ENCODE measurements at places on chromosomes 1 and 21. TPM values are rescaled to one million over a fixed set of nuclear protein-coding genes. Genes with fewer than 3 reads are reported as not detected.
A peak's percentile ranks its signal among the peaks of the same experiment; 100 is the strongest.

- DNase-seq, result no peak
These were observed 67.8 kb downstream of the MAN1C1 start for GRCh38 chr1:25684216-25684965.

- no peak for DNase-seq
These were observed 35.5 kb upstream of the IGSF21 start for GRCh38 chr1:18072066-18072465.

DNA sequence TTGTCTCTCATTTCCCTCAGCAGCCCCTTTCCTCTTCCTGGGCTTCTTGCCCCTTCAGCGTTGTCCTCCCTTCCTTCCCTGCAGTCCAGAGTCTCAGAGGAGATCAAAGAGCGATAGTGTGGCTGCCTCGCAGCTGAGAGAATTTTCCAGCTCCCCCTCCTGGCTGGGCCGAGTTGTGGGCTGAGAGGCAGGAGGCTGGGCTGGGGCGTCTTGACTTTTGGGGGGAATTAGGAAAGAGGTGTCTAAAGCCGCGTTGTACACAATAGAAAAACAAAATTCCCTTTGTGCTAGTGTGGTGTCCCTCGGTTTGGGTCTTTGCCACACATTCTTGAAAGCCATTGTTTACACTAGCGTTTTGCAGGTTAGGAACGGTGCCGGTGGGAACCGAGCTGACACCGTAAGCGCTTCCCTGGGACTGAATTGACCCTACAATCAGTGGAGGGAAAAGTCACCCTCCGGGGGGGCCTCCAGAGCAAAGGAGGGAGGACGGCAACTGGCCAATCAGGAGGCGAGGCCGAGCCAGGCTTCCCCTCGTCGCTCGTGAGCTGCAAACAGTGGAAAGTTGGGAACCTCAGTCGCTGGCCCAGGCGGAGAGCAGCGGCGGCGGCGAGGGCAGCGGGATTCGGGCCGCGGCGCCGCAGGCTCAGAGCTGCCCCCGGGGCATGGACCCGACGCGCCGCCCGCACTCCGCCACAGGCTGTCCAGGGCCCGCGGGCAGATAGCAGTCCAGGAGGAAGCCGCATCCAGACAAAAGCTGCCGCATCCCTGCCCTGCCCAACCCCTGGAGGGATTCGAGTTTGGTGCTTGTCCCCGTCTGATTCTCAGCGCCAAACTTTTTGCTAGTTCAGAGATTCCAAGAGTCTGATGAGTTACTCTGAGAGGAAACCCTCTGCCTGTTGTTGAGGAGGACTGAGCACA, at the start of gene HMCN1:
Gene HMCN1, plus strand, starts transcription at position 574 of the 918 bp plus-strand sequence. CDS start 389 bp downstream, outside the sequence.
- DNase-seq, result peak; percentile 21

GRCh38 chr1:92934395-92935378, 26.6 kb downstream of the DIPK1A start:
- no peak for DNase-seq

GRCh38 chr1:169692756-169693460, 18.5 kb downstream of the SELL start:
- DNase-seq, result peak; percentile 68

- DNase-seq, result no peak
These were observed 45.7 kb downstream of the TDRD5 start for GRCh38 chr1:179637211-179637860.

DNA sequence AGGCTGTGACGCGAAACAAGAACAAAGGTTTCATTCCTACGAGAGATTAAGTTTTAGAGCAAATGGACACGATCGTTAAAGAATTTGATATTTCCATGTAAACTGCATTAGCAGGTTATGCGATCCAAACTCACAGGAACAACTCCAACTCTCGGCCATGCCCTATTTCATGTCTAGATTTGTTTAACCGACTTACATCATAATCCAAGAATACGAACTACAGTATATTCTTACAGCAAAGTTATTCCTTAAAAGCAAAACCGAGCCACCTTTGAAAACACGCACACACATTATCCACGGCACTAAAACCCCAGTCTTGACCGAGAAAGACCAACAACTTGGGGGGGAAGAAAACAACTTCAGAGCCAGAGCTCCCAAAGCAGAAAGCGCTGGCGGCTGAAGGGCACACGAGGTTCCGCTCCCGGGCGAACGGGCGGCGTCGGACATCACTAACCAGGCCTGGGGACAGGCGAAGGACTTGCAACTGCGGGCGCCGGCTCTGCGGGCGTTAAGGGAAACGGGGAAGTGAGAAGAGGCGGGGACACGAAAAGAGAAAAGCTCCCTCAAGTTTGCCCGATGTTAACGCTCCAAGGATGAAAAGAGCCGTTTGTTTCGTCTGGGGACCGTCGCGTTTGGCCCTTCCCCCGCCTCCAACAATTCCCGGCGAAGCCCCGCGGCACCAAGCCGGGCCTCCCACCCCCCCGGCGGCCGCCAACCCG, 690 bp downstream of the B3GALNT2 start:
- peak; percentile 52 for DNase-seq

- no peak for DNase-seq
These were observed 796.4 kb downstream of the ADGRL2 start for GRCh38 chr1:82597141-82597540.

DNA sequence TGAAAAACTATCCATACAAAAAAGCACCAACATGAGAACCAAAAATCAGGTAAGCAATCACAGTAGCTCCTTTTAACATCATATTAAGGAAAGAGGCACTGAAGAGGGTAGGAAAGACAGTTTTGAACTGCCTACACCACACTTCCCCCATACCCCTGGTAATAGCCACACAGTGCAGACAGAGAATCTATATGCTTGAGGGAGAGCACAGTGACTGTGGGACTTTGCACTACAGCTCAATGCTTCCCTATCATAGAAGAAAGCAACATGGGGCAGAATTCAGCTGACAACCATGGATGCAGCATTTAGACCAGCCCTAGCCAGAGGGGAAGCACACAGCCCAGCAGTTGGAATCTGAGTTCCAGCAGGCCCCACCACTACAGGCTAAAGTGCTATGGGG, 7.9 kb upstream of the TEX50 start:
- no peak for DNase-seq

- no peak for DNase-seq
These were observed 63.2 kb downstream of the SSBP3 start for GRCh38 chr1:54342742-54343687.

DNA sequence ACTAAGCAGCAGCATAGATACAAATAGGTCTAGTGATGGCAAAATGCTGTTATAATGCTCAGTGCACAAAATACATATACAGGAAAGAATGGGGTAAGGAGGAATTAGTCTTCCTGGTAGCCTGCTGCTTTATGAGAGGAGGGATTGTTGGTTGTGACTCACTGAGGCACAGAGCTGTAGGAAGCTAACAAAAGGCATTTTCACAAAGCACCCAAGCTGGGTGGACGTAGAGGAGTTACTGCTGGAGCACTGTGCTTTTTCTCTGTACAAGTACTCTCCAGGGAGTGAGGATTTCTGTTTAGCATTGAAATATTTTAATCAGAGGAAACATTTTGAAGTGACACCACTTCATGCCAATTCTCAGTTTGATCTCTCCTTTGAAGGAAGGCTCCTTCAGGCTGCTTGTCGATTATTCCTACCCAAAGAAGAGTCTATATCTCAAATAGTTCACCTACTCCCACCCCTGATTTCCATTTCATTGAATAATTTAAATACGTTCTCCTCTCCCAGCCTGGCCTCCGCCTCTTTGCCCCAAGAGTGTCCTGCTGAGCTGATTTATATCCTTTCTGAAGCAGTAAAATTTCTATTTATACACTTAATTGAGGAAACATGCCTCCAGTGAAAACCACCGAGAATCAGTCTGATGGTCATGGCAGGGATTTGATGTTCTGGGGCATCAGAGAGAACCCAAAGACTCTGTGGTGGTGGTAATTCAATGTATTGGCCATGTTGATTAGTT, 271.9 kb downstream of the HHAT start:
- DNase-seq, result no peak

DNA sequence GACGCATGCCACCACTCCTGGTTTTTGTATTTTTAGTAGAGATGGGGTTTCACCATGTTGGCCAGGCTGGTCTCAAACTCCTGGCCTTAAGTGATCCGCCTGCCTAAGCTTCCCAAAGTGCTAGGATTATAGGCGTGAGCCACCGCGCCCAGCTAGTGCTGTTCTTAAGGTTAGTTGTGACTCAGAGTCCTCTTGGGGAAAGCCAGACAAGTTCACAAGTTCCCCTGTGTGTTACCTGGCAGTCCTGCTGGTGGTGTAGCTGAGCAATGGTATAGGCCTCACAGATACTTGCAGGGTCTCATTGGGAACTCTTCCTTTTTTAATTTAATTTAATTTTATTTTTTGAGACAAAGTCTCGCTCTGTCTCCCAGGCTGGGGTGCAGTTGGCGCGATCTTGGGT, 10.6 kb downstream of the CFAP126 start:
- DNase-seq, result no peak

GRCh38 chr21:17053321-17053720, 459.5 kb upstream of the CXADR start:
- no peak for DNase-seq

GRCh38 chr21:42317341-42317741, 2.1 kb upstream of the TFF3 start:
- no peak for DNase-seq

DNA sequence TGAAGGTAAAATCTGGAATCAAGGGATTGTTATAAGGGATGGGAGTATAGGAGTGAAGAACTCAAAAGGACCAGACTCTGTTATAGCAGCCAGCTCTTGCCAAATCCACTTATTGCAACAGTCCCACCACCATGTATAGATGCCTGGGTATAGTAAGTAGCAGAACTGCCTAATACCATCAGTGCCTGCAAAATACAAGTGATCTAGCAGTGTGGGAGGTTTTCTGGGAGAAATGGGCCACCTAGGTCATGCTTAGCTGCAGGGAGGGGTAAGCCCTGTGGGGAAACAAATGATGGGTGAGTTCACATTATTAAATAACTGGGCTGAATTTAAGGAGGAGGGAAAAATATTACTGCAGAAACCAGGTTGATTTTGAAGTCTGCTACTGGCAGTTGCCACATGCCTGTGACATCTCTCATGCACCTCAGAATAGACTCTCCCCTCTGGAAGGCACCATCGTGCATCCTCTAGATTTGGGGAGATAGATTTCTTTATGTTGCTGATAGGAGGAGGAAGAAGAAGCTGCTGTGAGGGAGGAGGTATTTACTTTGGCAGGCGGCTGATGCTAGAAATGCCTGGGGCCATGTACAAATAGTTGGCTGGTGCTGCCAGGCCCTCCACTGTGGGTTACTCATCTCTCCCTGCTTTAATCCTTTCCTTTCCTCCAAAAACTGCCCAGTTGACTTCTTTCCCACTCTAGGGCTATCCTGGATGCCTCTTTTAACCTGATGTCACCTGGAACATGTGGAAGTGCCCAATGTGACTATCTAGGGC, 27.5 kb downstream of the HLX start:
- DNase-seq, result no peak

DNA sequence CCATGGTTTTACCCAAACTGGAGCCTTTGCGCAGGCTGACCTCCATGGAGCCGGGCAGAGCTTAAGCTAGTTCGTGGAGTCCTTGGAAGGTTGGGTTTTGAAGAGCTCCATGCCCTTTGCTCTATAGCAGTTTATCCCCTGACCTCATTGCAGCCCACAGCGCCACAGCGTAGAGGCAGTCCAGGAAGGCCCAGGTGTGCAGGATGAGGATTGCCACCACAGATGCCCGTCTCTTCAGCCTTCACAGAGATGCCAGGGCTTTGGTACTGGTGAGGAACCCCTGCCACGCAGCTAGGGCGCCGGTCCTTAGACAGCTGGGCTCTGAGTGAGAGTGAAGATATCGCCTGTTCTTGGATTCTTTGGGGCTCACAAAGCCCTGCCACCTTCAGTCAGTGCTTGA, 138.6 kb downstream of the PEX14 start:
- no peak for DNase-seq

GRCh38 chr1:9151328-9151860, 22.5 kb upstream of the GPR157 start:
- DNase-seq, result no peak

- DNase-seq, result no peak
These were observed 45.1 kb upstream of the DNAH14 start for GRCh38 chr1:224884361-224884801.

- DNase-seq, result no peak
These were observed 66.1 kb downstream of the RGS18 start for GRCh38 chr1:192224396-192224795.

- no peak for DNase-seq
These were observed 2.6 kb upstream of the LUZP1 start for GRCh38 chr1:23171181-23171755.

GRCh38 chr1:220711056-220711809, 21.1 kb downstream of the C1orf115 start:
- DNase-seq, result no peak

- DNase-seq, result no peak
These were observed 7.1 kb downstream of the DENND1B start for GRCh38 chr1:197768014-197768805.

GRCh38 chr1:211741116-211741515, 65.7 kb upstream of the NEK2 start:
- DNase-seq, result no peak

The OLFML2B gene
- 1.1 TPM for total RNA-seq

The TDRKH gene
- 3.5 TPM for total RNA-seq

The IGSF21 gene
- under 0.01 TPM for total RNA-seq

The DMBX1 gene
- not detected for total RNA-seq

Data from hematopoietic multipotent progenitor cell (in vitro differentiated cells).